Adrenal gland (tissue), 19 donors: ENCODE measurements at places on chromosomes 2 and 18. TPM values are rescaled to one million over a fixed set of nuclear protein-coding genes. Genes with fewer than 3 reads are reported as not detected.

GRCh38 chr2:119082821-119083400 lies 75.6 kb downstream of the C1QL2 start:
- no peak for DNase-seq

DNA sequence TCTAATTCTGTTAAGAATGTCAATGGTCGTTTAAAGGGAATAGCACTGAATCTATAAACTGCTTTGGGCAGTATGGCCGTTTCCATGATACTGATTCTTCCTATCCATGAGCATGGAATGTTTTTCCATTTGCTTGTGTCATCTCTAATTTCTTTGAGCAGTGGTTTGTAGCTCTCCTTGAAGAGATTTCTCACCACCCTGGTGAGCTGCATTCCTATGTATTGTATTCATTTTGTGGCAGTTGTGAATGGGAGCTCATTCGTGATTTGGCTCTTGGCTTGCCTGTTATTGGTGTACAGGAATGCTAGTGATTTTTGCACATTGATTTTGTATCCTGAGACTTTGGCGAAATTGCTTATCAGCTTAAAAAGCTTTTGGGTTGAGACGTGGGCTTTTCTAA lies 38.3 kb upstream of the WDR75 start:
- no peak for DNase-seq

FLACC1 gene
- 1.2 TPM for polyA plus RNA-seq

DNA sequence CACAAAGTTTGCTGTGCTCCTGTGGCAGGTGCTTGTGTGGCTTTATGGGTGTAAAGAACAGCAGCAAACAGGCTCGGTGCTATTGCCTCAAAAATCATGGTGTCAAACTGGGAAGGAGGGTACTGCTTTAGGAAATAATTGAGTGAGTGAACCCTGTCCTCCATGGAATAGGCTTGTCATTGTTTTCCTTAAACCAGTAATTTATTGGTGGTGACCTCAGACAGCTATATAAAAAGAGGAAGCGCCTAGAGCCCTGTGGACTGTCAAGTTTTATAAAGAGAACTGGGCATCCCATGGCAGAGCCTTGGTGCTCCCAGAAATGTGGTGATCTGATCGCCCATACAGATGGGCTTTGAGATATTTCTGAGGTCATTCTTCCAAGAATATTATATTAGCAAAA lies 4.7 kb upstream of the CXCR4 start:
- no peak for DNase-seq

GRCh38 chr2:239339726-239340601 lies 60.9 kb downstream of the HDAC4 start:
- no peak for DNase-seq

DNA sequence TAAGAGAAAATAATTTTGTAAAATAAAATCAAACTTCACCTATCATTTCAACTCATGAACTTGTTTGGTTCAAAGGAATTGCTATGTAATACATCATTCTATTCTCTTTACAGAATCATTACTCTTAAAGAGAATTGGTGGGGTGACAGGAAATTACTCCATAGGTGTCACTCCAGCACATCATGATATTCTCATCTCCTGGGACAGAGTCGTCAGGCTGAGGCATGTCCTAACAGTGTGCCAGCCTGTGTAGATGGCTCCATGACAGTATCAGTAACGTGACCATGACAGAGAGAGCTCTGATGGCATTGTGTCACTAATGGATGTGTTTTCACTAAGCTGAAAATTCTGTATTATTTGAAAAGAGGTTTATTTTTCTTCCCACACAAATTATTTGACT lies 13.9 kb downstream of the SPATS2L start:
- DNase-seq: no peak

LINC00305 gene
- polyA plus RNA-seq: not detected

DNA sequence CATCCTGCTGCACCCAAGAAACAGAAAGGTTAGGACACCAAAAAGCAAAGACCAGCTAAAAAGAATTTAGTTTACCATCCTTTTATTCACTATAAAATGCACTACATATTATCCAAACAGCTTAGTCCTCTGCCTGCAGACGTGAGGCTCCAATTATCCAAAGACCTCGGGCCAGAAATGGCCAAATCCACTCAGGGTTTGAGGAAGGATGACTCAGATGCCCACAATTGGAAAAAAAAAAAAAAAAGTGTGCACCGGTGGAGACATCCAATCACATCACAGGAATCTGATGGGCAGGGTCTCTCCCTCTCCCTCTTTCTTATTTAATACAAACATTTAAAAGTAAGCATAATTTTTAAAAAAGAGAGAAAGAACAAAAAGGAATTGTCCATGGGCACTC lies 65.7 kb downstream of the TRABD2A start:
- DNase-seq: no peak

HOXD3 gene
- polyA plus RNA-seq: 15.9 TPM

DNA sequence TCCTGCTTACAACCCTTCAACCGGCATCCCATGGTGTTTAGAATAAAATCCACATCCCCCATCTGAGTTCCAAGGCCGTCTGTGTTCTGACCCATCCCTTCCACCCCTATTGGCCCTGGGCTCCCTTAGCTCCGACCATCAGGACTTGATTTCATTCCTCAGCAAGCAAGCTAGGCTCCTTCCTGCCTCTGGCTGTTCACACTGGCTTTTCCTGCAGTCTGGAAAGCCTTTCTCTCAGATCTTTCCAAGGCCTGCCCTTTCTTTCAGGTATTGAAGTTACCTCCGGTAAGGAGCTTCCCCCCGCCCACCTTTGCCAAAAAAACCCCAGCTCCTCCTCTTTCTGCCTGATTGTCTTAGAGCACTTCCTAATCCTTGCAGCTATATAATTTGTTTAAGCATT lies 86.8 kb downstream of the CLIP4 start:
- no peak for DNase-seq

- DNase-seq: no peak
Observed at GRCh38 chr2:86037795-86038192, 67.9 kb downstream of the POLR1A start.

ARHGAP25 gene
- polyA plus RNA-seq: 10.1 TPM
